ENCODE measurements at places on chromosomes 4 and X. TPM values are rescaled to one million over a fixed set of nuclear protein-coding genes. Genes with fewer than 3 reads are reported as not detected.
A peak's percentile ranks its signal among the peaks of the same experiment; 100 is the strongest.

The TCP11X2 gene
- total RNA-seq: not detected

The SSX2 gene
- not detected for total RNA-seq

DNA sequence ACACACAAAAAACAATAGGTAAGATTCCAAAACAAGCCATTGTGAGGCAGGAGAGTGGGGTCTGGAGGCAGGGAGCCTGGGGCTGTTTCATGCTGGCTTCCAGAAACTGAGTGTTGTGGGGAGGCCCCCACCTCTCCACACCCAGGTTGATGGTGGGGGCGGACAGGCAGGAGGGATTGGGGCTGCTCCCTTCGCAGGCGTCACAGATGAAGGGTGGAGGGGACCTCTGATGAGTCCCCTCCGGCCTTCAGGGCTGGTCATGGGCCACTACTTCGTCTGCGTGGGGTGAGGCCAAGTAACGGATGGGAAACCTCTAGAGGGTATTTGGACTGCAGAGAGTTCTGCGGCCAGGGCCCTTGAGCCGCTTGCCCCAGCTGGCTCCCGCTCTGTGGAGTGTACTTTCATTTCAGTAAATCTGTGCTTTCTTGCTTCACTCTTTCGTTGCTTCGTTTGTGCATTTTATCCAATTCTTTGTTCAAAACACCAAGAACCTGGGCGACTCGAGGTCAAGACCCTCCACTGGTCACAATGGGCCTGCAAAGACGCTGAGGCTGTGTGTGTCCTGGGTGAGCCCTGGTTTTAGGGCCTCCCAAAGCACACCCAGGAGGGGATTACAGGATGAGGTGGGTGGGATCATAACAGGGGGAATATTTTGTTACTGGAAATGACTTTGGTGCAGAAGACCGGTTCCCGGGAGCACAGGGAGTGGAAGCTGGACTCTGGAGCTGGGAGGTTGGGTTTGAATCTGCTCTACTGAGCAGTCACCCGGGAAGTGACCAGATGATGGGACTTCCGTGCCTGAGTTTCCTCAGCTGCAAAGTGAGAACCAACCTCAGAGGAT is 83.7 kb upstream of the ADRA2C start:
- peak; percentile 38 for DNase-seq

GRCh38 chrX:133706890-133707289 is 278.5 kb downstream of the GPC3 start:
- DNase-seq: no peak

DNA sequence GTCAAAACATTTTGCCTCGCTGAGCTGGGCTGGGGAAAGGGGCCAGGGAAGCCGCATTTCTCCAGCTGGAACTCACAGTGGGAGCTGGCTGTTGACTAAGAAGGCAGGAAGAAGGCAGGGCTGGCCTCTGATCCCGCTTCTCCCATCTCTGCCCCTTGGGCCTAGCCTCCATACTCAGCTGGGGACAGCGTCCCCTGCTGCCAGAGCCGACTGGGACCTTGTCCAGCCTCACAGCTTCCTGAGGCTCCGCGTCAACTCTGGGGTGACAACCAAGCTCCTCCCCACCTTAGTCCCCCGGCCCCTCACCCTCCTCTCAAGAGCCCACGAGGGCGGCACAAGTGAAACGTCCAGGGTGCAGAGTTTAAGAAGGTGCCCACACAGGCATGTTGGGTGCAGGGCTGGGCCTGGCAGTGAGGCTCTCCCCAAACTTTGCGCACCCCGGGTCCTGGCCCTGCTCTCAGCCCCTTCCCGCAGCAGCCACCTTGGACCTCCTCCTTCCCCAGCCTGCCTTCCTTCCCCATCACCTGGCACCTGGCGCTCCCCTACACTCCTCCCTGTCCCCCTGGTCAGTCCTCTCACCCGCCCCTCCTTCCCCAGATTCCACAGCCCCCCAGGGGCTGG is 100.8 kb downstream of the PSAPL1 start:
- no peak for DNase-seq

DNA sequence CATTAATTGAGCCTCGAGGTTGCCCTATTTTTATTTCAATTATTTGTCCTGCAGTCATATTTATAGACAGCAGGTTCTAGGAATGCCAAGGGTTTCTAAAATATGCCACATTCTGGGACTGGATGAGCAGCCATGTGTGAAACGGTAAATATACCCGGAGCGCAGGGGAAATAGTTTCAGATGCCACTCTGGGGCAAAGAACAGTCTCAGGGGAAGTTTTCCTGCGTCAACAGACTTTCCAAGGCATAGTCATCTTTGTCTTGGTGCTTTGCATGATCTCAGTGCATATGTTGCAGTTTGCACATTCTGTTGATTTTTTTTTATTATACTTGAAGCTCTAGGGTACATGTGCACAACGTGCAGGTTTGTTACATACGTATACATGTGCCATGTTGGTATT is 71.0 kb downstream of the GPAT3 start:
- DNase-seq: no peak

The TKTL2 gene
- not detected for total RNA-seq

The UNC5C gene
- 4.6 TPM for total RNA-seq

The SPANXN4 gene
- total RNA-seq: not detected

The MAGEE1 gene
- 0.32 TPM for total RNA-seq

The NKX3-2 gene
- total RNA-seq: 0.61 TPM

The ADH6 gene
- 6.2 TPM for total RNA-seq

DNA sequence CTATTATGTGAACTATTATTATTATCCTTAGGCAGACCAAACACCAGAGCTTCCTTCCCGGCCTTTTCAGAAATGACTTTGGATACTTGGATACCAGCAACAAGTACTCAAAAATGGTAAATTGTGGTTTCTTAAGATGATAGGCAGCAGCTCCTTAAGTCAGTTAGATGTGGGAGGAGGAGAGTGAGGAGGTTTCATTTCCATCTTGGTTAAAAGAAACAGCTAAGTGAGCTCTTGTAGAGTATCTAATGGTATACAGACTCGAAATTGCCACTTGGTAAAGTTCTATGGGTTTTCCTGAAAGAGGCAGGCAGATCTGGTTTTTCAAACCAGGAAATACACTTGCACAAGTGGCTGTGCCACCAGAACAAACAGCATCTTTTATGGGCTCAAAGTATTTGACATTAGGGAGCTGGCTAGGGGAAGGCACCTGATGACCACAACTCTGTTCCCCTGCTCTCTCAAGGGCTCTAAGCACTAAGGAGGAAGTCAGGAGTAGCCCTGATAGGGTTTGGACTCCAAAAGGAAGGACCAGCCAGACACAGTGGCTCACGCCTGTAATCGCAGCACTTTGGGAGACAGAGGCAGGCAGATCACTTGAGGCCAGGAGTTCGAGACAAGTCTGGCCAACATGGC is 130.9 kb downstream of the TMEM164 start:
- DNase-seq: no peak

The MAGEA3 gene
- total RNA-seq: not detected

DNA sequence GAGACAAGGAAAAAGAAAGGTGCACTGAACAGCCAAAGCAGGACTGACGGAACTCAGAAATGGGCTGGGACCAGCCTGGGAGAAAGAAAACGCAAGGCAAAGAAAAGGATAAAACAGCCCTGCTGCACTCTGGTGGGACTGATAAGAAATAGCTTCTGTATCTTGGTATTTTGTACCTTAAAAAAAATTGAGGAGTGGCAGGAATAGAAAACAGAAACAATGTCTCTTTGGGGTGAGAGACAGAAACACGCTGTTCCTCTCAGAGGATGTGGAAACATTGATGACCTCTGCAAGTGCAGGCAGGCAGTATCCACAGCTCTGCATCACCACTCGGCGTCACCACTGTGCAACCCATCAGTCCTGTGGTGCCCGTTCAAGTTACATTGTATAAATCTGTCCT is 152.5 kb upstream of the SPRY1 start:
- no peak for DNase-seq

All from mucosa of descending colon (tissue), 3 donors.